ENCODE measurements at places on chromosomes 12 and 14.

GRCh38 chr12:124520265-124520701 is 47.1 kb downstream of the NCOR2 start:
- DNase-seq, result no peak

DNA sequence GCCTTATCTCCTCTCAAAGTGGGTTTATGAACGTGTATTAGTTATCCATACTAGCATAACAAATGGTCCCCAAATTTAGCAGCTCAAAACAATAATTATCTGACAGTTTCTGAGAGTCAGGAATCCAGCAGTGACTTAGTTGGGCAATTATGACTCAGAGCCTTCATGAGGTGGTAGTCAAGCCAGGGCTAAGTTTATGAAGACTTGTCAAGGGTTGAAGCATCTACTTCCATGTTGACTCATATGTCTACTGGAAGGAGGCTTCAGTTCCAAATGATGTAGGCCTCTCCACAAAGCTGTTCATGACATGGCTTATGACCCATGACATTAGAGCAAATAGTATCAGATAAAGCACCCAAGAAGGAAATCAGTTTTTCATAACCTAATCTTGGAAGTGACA is 73.2 kb downstream of the IPO8 start:
- DNase-seq, result peak; percentile 45

GRCh38 chr12:73514672-73515071 is 1023.0 kb upstream of the ATXN7L3B start:
- DNase-seq, result no peak

DNA sequence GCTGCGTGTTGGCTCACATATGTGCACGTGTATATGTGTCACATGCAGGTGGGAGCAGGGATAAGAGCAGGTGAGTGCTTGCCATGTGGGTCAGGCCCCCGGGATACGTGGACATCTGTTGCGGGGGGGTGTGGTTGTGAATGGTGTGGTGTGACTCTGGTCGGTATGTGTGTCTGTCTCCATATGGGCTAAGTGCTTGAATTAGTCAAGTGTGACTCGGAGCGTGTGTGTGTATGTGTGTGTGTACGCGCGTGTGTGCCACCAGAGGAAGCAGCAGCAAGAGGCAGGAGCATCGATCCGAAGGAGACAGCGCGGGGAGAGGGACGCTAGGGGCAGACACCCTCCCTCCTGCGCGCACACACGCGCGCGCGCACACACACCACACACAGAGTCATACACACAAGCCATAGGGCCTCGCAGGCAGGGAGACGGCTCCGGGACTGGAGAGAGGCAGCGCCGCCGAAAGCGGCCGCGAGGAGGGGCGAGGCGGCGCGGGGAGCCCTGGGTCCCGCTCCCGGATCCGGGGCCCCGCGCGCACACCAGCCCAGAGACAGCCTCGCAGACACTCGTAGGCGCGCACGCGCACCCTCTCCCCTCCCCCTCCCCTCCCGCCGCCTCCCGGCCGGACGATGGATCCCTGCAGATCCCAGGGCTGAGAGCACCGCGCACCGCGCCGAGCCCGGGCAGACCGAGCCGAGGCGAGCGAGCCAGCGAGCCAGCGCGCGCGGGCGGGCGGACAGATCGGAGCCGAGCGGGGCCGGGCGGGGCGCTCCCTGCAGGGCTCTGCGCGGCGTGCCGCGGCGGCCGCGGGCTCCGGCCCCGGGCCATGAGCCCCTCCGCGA is at the start of gene ASIC1:
Gene ASIC1, plus strand, starts transcription at position 597 of the 842 bp plus-strand sequence. CDS start 1,171 bp downstream, outside the sequence.
- peak; percentile 56 for DNase-seq

- DNase-seq, result no peak
Measured at GRCh38 chr14:104202259-104203070, 64.1 kb downstream of the KIF26A start.

Data from brain microvascular endothelial cell (primary cell).